Endothelial cell (in vitro differentiated cells): ENCODE measurements at places on chromosomes 3 and 15. TPM values are rescaled to one million over a fixed set of nuclear protein-coding genes. Genes with fewer than 3 reads are reported as not detected.

ZNF80 gene
- total RNA-seq = not detected

PSTPIP1 gene
- not detected for total RNA-seq

NRROS gene
- 18.6 TPM for total RNA-seq

STRIT1 gene
- not detected for total RNA-seq

ZBBX gene
- 3.2 TPM for total RNA-seq

EXD1 gene
- total RNA-seq = not detected

CGNL1 gene
- total RNA-seq = 238 TPM

CHRNA3 gene
- total RNA-seq = 0.74 TPM

ATP13A4 gene
- 0.49 TPM for total RNA-seq

ANKUB1 gene
- total RNA-seq = not detected

CILP gene
- not detected for total RNA-seq

BTD gene
- total RNA-seq = 13.1 TPM
